ENCODE measurements at places on chromosomes 1 and 21.

DNA sequence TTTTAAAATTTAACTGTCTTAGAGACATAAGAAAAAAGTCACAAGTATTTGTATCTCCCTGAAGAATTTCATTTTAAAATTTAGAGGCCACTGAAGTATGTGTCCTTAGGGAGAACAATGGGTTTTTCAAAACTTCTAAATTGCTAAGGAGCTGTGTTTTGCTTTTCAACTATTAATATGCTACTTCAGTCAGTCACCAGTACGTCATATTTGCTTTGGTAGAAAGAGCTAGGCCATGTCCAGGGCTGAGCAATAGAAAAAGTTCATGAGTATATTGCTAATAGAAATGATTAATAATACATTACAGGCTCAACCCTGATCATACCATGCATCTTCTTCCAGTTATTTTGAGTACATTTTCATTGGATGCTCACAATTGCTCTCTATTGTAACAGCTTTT, 1.7 kb upstream of the SGIP1 start:
- DNase-seq, result no peak

DNA sequence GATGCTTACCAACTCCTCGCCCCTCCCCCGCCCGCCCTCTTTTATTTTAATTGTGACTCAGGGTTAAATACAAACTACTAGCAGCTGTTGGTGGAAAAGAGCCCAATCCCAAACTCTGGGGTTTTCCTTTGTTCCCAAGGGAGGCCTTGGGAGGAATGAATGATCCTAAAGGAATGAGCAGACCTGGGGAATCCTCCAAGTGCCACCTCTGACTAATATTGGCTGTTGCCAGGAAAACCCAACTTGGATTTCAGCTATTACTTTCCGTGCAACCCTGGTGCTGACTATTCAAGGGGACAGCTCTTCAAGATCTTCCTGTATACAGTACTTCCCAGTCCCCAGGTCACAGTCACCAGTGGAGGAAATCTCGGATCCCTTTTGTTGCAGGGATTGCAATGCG, 1.3 kb upstream of the S100A10 start:
- peak; percentile 98 for DNase-seq

DNA sequence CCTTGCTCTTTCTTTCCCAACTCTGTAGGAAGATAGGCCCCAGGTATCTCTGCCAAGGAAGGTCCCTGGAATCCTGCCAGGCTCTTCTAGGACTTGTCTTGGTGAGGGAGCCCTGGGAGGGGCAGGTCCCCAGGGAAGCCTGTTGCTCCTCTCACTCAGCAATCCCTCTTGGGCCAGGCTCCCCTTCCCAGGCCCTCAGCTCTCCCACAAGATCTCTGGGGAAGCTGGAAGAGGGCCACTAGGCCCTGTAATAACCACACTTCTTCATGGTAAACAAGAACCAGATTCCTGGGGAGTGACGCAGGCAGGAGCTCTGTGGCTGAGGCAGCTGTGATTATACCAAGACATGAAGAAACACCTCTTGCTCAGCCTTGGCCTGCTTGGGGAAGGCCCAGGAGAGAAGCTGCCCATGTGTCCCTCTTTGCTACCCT, 9.9 kb upstream of the MAPKAPK2 start:
- DNase-seq, result peak; percentile 100

GRCh38 chr1:101190441-101190840, 46.4 kb upstream of the S1PR1 start:
- DNase-seq, result peak; percentile 51

DNA sequence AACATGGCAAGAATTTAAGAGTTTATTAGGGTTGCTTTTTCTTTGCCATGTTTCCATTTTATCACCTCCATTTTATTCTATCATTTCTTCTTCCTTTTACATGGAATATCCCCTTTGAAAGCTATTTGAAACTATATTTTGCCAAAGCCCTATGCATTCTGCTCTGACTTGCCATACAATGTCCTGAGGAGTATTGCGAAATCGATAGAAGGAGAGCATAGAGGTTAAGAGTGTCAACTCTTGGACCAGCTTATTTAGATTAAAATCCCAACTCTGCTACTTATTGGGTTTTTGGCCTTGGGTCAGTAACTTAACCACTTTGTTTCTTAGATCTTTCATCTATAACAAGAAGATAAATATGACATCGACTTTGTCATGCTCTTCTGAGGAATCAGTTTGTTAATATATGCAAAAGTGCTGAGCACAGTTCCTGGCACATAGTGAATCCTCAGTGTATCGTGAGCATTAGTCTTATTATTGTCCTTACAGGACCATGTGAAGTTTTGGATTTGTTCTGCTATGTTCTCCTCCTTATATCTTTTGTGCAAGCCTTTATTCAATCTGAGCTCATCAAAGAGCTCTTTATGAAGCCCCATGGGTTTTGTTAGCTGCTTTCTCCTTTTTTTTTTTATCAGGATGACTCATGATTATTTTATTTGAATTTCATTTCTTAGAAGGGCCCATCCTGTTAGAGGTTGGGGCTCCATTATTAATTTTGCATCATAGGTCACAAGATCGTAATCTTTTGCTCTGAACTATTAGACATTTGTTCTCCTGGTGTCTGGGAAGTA, 17.6 kb downstream of the ACKR1 start:
- no peak for DNase-seq

DNA sequence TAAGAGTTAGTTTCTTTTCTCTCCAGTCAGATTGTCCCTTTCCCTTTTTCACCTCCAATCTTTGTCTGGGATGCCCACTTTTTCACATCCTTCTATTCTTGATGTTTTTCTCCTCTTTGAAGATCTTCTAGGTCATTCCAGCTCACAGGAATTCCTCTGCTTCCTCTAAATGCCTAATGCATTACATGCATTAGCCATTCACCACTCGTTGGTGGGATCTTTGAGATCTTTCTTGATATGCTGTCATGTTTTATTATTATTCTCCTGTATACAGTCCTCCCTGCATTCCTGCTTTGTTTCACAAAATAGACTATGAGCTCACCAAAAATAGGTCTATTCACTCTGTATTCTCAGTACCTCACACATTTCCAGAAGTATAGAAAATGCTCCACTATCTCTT, 129.0 kb downstream of the LYPLAL1 start:
- DNase-seq, result peak; percentile 70

DNA sequence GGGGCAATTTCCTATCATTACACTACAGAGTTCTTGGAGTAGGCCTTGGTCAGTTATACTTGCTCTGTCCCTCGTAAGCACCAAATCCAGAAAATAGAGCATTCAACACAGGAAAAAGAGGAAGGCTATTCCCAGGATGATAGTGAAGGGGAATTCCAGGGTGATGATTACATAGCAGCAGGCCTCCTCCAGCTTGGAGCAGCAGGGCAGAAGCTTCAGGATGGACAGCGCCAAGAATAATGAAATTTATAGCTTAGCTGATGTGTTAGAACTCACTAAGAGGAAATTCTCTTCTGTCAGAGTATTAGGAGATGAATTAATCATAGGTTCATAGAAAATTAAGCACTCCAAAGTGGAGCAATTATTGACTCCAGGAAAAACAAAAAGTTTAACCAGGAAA, 10.8 kb upstream of the SMAP2 start:
- peak; percentile 41 for DNase-seq

GRCh38 chr1:203271962-203272632, 33.2 kb upstream of the BTG2 start:
- no peak for DNase-seq

- no peak for DNase-seq
Measured at GRCh38 chr1:201074018-201074417, 38.2 kb downstream of the CACNA1S start.

DNA sequence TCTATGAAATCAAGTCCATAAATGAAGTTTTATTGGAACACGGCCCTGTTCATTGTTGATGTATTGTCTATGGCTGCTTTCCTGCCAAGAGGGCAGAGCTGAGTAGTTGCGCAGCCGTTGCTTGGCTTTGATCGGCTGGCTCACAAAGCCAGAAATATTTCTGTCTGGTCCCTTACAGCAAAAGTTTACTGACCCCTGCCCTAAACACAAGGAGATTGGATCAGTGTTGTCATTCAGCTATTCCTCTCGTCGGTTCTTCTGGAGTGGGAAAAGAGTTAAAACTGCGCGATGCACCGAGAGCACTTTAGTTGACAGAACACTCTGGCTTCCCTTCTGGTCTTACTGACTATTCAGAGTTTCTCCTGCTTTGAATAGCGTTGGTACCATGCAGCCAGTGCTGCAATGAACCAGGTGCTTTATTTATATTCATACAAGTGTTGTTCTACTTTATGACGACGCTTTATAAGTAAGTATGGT, 868 bp downstream of the ZBTB40 start:
- peak; percentile 44 for DNase-seq

- peak; percentile 51 for DNase-seq
Measured at GRCh38 chr1:97904534-97904933, 16.3 kb downstream of the DPYD start.

GRCh38 chr21:46131838-46132651, 23.3 kb downstream of the FTCD start:
- no peak for DNase-seq

GRCh38 chr1:206116873-206117150, 376 bp downstream of the AVPR1B start:
- DNase-seq, result no peak

All from astrocyte (in vitro differentiated cells and primary cell).